ENCODE measurements at places on chromosomes 2 and 18.
A peak's percentile ranks its signal among the peaks of the same experiment; 100 is the strongest.

DNA sequence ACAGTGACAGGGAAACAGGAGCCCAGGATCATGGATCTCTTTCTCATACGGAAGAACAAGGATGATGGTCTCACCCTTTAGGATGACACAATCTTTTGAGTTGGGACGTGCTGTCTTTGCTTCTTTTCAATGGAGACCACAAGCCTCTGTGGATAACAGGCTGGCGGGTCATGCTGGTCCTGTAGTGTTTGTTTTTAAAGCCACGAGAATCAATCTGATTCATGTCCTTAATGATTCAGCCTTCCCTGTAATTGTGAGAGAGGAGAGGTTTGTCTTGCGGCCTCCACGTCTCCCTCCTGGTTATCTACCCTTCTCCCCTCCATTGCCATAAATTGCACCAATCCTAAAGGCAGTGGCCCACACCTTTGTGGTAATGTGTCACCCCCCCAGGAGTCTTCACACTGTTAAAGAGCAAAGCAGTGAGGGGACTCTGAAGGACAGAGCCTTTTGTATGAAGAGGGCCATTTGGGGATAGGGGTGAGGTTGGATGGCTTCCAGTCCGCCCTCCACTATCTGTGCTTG, 87.7 kb upstream of the TGFA start:
- no peak for DNase-seq

DNA sequence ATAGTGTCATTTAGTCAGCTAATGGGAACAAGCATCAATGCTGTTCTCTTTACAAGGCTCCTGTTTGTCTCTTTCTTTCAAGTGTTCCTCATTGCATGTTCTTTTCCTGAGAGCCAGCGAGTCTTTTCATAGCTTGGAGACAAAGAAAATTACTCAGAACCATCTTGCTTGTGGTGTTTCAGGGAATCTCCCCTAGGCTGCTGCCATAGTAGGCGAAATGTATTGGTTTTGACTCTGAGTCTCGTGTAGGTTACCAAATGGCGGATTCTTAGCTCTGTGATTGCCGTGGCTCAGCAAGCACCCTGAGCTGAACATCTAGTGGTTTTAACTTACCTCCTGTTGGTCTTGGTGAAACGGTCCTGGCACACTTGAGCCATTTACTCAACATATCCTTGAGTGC, 68.7 kb downstream of the RHBDD1 start:
- DNase-seq, result no peak

GRCh38 chr2:152284398-152284797, 50.6 kb upstream of the FMNL2 start:
- peak; percentile 5 for DNase-seq

GRCh38 chr2:217412721-217413120, 552.9 kb upstream of the TNP1 start:
- no peak for DNase-seq

DNA sequence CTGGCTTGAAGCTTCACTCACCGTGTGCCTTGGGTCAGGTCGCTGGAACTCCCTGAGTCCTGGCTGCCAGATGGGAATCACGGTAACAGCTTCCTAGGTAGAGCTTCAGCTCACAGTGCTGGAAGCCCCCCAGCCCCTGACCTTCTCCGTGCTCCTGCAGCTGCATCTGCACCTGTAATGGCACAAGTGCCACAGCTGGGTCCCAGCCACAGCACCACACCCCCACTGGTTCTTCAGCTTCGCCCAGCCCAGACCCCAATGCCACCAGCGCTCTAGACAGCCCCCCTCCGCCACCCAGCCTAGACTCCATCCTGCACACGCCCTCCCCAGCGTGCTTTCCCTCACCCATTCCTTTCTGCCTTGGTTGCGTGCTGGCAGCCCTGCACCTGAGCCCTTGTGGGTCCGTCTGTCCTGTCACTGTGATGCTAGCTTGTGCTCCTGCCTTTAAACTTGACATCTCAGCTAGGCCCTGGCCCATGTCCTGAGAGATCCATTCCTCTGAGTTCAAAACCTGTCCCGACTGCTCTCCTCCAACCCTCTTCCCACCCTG, 7.6 kb upstream of the ESPNL start:
- DNase-seq, result no peak

- no peak for DNase-seq
Measured at GRCh38 chr18:69900941-69901340, 46.7 kb downstream of the CD226 start.

GRCh38 chr2:119442850-119443249, 11.2 kb downstream of the TMEM37 start:
- DNase-seq, result no peak

- no peak for DNase-seq
Measured at GRCh38 chr2:232328516-232329460, 49.8 kb upstream of the ALPP start.

DNA sequence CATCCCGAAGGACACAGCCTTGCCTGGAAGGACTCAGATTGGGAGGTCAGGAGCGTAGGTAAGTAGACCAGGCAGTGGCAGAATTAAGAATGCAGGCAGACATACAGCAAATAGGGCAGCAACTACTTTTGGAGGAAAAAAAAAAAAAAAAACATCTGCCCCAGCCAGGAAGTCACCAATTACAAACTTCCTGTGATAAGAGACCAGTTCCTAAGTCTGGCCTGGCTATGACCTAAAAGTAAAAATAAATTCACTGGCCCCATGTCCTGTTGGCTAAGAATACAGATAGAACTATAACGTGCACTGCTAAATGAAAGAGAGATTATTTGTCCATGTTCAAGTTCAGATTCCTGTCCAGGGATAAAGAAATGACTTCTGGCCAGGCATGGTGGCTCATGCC, 45.2 kb upstream of the NOSTRIN start:
- DNase-seq, result no peak

- no peak for DNase-seq
Measured at GRCh38 chr2:41026613-41027012, 574.7 kb upstream of the SLC8A1 start.

GRCh38 chr2:178796079-178796677, 11.0 kb downstream of the TTN start:
- DNase-seq, result no peak

DNA sequence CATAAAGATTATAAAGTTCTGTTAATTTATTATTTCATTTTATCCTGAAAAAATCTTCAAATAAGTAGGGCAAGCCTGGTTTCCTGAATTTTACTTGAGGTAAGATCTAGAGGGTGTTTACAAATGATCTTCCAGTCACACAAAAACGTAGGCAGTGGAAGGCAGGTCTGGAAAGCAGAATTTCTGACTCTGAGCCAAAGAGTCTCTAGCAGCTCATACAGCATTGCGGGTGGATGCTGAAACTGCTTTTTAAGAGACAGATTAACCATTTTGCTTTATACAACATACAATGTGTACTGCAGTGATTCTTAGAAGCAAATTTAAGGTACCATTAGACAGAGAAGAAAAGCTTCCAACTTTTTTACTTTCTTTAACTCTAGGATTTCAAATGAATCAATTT, 117.0 kb downstream of the FTCDNL1 start:
- no peak for DNase-seq

- DNase-seq, result no peak
Measured at GRCh38 chr18:27223526-27224291, 38.6 kb upstream of the CHST9 start.

DNA sequence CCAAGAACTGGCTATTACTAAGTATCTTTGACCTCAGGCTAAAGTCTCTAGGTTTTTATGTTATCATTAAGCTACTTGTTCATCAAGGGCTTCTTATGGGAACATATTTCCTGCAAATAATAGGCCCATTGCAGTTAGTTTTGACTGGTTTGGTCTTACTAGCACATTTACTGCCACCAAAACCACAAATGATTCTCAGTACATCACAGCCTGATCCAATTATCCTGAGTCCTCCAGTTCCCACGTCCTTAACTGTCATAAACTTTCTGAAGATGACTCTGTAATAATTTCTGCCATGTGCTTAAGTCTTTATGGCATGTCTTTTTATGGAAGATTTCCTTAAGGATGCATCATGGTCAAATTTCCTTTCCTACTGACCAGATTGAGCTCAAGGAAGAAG, 123.3 kb upstream of the TANK start:
- no peak for DNase-seq

- no peak for DNase-seq
Measured at GRCh38 chr2:150528861-150529801, 41.7 kb upstream of the RND3 start.

GRCh38 chr2:10324095-10324832, 21.6 kb downstream of the HPCAL1 start:
- no peak for DNase-seq

Measured in cerebellum (tissue), 4 donors.